ENCODE measurements at places on chromosomes 4 and X.

DNA sequence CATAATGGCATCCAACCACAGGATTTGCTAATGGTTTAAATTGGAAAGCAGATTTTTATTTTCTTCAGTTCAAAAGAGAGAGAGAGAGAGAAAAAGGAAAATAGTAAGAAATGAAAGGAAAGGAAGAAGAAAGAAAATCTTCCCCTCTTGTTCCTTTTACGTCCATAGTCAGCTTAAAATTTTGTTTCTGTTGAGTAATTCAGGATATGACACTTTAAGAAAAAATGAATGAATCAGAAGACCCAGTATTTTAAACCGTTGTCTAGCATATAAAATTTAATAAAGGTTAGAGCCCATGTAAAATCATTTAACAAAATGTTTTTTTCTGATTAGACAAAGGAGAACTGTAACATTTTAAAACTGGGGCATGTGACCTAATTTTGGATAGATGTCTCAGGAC is 391.8 kb upstream of the EPHA5 start:
- DNase-seq = no peak

- no peak for DNase-seq
Observed at GRCh38 chr4:118284169-118284568, 68.6 kb downstream of the PRSS12 start.

DNA sequence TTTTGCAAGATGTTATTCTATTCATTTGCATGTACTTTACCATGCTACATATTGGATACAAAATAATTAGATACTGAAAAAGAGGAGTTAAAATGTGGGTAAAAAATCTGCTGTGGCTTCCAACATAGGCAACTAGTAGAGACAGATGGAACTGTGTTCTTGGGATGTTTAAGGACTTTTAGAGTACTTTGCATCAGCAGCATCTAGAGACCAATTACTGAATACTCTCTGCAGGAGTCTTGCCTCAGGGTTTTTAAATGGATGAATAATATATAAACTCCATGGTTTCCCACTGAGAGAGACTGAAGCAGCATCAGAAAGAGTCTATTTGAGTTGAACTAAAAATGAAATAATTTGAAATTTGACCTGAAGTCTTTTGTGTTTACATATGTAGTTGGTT is 676.7 kb downstream of the GALNTL6 start:
- DNase-seq = no peak

- DNase-seq = no peak
Observed at GRCh38 chrX:1851527-1851926, 236.7 kb downstream of the ASMT start.

GRCh38 chr4:162891788-162892707 is 274.6 kb downstream of the NAF1 start:
- DNase-seq = no peak

- no peak for DNase-seq
Observed at GRCh38 chrX:98523026-98523425, 1639.3 kb downstream of the RPA4 start.

DNA sequence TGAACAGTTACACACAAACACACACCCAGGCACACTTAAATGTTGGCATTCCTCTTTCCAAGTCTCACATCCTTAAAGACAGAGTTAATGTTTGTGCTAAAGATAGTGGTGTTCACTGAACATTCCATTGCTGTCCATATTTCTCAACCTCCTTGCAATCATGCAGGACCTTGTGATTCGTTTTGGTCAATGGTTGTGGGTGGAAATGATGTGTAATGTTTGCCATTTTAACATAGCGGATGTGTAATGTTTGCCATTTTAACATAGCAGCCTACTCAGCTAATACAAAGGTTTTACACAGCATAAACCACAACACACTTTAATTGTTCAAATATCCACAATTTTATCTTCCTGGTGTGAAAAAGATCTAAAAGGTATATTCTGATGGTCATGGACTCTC is 93.9 kb downstream of the CEP44 start:
- DNase-seq = no peak

DNA sequence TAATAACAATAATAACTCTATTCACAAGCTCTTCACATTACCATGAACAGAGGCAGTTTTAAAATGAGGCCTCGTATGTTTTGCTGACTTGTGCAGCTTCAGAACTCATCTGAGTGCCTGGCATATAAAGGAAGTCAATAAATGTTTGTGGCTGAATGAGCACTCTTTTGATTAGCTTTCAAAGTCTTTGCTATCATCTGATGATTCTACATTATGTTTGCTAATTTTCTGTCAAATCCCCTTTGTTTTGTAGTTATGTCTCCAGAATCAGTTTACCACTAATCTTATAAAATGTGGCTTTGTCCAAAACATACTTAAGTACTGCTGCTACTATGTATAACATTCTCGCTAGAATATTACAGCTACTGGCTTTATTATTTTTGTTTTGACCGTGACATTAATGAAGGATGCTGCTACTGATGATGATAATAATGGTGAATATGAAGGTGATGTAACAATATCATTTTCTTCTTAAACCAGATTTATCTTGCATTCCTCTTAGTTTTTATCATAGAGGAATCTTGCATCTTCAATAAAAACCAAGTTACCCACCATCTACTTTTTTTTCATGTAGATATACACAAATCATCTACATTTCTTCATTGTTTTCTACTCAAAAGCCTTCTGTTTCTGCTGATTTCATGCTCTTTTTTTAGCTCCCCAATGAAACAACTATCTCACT is 384.5 kb downstream of the NAF1 start:
- no peak for DNase-seq

- no peak for DNase-seq
Observed at GRCh38 chrX:103396186-103396585, 19.8 kb downstream of the BEX3 start.

- DNase-seq = peak; percentile 33
Observed at GRCh38 chr4:151409470-151410313, 716 bp downstream of the FHIP1A start.

DNA sequence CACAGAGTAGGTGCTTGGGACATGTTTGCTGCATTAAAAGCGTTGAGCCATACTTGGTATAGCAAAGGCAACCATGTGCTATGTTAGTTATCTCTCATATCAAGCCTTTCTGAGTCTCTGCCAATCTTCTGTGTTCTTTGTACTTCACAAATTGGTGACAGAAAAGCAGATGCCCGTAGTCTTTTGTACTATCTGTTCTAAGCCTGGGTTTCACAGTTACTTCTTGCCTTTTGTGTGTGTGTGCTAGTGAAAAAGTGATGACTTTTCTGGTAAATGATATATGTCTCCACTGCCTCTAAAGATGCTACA is 16.1 kb upstream of the KLHL2 start:
- no peak for DNase-seq

DNA sequence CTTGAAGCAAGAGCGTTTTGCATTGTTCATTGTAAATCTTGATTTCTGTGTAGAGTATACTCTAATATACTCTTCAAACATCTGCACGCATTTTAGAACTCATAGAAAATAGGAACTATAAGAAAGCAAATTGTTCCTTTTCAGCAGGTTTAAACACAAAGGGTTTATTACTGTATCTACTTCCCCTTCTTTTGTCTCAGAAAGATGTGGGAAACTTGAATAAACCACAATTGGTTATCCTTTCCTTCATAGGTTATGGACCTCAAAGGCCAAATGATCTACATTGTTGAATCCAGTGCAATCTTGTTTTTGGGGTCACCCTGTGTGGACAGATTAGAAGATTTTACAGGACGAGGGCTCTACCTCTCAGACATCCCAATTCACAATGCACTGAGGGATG is 46.0 kb upstream of the GUCY1B1 start:
- no peak for DNase-seq

DNA sequence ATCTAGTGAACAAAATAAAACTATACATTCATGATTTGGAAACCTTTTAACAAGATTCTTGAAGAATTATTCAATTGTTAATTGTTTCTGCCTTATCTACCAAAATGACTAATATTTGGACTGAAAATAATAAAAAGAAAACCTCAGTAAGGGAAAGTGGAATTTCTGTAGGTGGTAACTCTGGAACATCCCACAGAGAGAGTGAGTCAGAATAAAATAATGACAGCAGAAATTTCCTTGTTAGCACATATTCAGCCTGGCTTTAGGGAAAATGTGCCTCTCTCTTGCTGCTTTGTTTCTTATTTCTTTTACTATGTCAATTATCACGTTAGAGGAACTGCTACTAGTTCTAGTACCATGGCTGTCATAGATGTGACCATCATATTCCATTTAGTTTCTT is 421.5 kb upstream of the GNPDA2 start:
- no peak for DNase-seq

DNA sequence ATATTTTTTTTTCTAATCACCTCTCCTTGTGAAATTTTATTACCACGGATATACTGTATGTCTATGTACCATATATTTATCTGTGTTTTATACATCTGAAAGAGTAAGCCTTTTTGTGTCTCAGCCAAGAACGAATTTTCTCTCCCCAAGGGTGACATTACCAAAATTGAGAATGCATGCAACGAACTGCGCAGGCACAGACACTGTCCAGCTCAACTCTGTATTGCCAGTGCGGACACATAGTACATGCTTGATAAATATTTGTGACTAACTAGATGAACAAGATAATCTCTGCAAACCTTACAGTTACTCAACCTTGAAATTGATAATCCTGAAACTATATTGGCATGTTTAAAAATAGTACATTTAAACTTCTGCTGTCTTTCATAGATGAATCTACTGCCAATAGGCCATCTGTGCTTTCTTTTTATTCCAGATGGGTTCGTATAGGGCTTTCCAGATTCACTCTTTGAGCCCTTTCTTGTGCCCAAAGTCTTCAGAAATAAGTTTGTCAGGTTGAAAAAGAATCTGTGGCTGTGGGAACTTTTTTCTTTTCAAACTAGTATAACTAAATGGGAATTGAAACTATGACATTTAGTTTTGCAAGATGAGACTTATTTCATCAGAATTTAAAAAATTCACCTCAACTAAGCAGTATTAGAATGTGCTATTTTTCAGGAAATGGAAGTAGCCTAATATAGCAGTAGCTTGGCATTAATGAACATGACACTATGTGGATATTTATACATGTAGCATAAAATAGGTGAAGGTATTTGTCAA is 38.9 kb downstream of the DTHD1 start:
- DNase-seq = no peak

GRCh38 chrX:122866532-122866931 is 317.5 kb upstream of the GRIA3 start:
- no peak for DNase-seq

DNA sequence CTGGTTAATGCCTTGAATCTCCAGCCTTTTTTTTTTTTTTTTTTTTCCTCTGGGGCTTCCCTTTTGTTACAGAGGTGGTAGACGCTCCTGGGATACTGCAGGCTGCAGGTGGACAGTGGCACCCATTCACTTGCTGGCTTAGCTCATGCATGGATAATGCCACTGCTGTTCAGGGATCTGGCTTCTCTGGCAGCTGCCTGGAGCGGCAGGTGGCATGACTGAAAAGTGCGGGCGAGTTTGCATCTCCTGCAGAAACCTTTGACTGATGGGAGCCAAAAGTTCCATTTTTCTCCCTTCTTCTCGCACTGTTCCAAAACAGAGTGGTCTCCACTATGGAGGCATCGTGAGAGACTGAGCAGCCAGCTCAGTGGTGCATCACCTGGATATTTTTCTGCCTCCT is 5.9 kb upstream of the STIM2 start:
- no peak for DNase-seq

DNA sequence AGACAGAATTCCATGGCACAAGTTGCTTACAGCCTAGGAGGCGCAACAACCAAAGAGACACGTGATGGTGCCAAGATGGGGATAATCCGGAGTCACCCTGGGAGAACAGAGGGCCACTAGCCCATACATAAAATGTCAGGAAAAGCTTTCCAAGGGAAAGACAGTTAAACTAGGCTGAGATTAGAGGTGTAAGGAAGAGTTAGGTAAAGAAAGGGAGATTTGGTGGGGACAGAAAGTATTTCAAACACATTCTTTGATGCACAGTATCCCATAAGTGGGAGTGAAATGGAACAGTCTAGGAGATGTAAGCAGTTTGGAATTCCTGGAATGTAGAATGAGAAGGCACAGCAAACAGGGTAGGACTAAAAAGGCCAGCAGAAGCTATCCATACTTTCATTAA is 860.9 kb upstream of the LCORL start:
- no peak for DNase-seq

- DNase-seq = no peak
Observed at GRCh38 chr4:183403486-183403885, 41.0 kb upstream of the CDKN2AIP start.

- DNase-seq = no peak
Observed at GRCh38 chrX:87409113-87409841, 108.3 kb upstream of the KLHL4 start.

GRCh38 chr4:97498875-97499274 is 644.4 kb downstream of the STPG2 start:
- DNase-seq = no peak

DNA sequence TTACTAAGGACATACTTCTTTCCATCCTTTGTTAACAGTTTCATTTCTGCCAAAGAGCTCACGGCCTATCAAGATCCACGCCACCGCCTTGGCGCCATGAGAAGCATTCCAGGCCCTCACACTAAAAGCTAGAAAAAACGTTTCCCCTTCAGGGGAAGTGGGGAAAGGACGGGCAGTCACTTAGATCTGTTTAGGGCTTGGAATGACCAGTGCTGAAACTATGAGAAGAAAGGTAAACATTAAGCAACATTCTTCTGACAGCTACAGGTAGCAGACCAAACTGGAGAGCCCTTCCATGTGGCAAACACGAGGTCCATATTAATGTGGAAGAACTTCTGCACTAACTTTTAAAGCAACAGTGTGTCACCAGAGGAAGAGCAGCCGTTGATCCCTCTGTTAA is 146.7 kb downstream of the SH3KBP1 start:
- no peak for DNase-seq

GRCh38 chrX:41718481-41719235 is 5.3 kb upstream of the GPR82 start:
- no peak for DNase-seq

Measured in activated T-cell treated with anti-CD3 and anti-CD28 coated beads, Interleukin-2, amount 50 U/mL, for 1 hour (primary cell).